ENCODE measurements at places on chromosomes 3 and 15. TPM values are rescaled to one million over a fixed set of nuclear protein-coding genes. Genes with fewer than 3 reads are reported as not detected.

LRRC31 gene
- not detected for polyA plus RNA-seq

SLC22A14 gene
- 0.11 TPM for polyA plus RNA-seq

TMC3 gene
- 0.01 TPM for polyA plus RNA-seq

NANOGP8 gene
- polyA plus RNA-seq, result not detected

IQCF5 gene
- not detected for polyA plus RNA-seq

GPR27 gene
- 3.9 TPM for polyA plus RNA-seq

RHCG gene
- polyA plus RNA-seq, result 0.61 TPM

PRC1 gene
- polyA plus RNA-seq, result 4.2 TPM

KBTBD8 gene
- 0.71 TPM for polyA plus RNA-seq

AADAC gene
- 3.4 TPM for polyA plus RNA-seq

PLSCR2 gene
- polyA plus RNA-seq, result 0.14 TPM

SST gene
- polyA plus RNA-seq, result 13.1 TPM

RYR3 gene
- polyA plus RNA-seq, result 0.02 TPM

SLC30A4 gene
- polyA plus RNA-seq, result 3.7 TPM

PCSK6 gene
- 1.5 TPM for polyA plus RNA-seq

PARL gene
- 60.8 TPM for polyA plus RNA-seq

WDR5B gene
- polyA plus RNA-seq, result 2.4 TPM

FBXO40 gene
- polyA plus RNA-seq, result 0.02 TPM

SH3GL3 gene
- 0.07 TPM for polyA plus RNA-seq

KLHL40 gene
- 0.41 TPM for polyA plus RNA-seq

UBA7 gene
- 47.6 TPM for polyA plus RNA-seq

SLC12A6 gene
- 5.8 TPM for polyA plus RNA-seq

EPHA3 gene
- polyA plus RNA-seq, result 0.84 TPM

IFT57 gene
- polyA plus RNA-seq, result 22.1 TPM

FBXL2 gene
- 1.9 TPM for polyA plus RNA-seq

TICRR gene
- 0.06 TPM for polyA plus RNA-seq

TMEM40 gene
- not detected for polyA plus RNA-seq

POPDC2 gene
- polyA plus RNA-seq, result 1.7 TPM

ITIH4 gene
- 55.2 TPM for polyA plus RNA-seq

ADGRG7 gene
- polyA plus RNA-seq, result not detected

SCG3 gene
- polyA plus RNA-seq, result 0.39 TPM

GREM1 gene
- 0.76 TPM for polyA plus RNA-seq

CATSPER2 gene
- 1.0 TPM for polyA plus RNA-seq

PRSS50 gene
- polyA plus RNA-seq, result 0.20 TPM

WDR72 gene
- not detected for polyA plus RNA-seq

ARL14 gene
- polyA plus RNA-seq, result 7.8 TPM

DNAH12 gene
- under 0.01 TPM for polyA plus RNA-seq

CSPG4 gene
- 25.3 TPM for polyA plus RNA-seq

ALPK3 gene
- 5.7 TPM for polyA plus RNA-seq

HAPLN3 gene
- 2.8 TPM for polyA plus RNA-seq

WDR82 gene
- polyA plus RNA-seq, result 44.0 TPM

MESP2 gene
- polyA plus RNA-seq, result 0.39 TPM

GHSR gene
- polyA plus RNA-seq, result not detected

IMPG2 gene
- 0.03 TPM for polyA plus RNA-seq

TM4SF1 gene
- polyA plus RNA-seq, result 73.9 TPM

CCDC80 gene
- polyA plus RNA-seq, result 81.7 TPM

TIMP4 gene
- polyA plus RNA-seq, result 109 TPM

TGM4 gene
- 0.22 TPM for polyA plus RNA-seq

HRH1 gene
- polyA plus RNA-seq, result 1.6 TPM

CFAP20DC gene
- polyA plus RNA-seq, result 0.36 TPM

TMEM266 gene
- not detected for polyA plus RNA-seq

BRPF1 gene
- polyA plus RNA-seq, result 7.5 TPM

GRK7 gene
- polyA plus RNA-seq, result 0.03 TPM

GOLGA6L7 gene
- not detected for polyA plus RNA-seq

WNT7A gene
- 0.01 TPM for polyA plus RNA-seq

RSRC1 gene
- 7.2 TPM for polyA plus RNA-seq

CDHR4 gene
- polyA plus RNA-seq, result not detected
